ENCODE measurements at places on chromosomes 11 and 22.
A peak's percentile ranks its signal among the peaks of the same experiment; 100 is the strongest.

DNA sequence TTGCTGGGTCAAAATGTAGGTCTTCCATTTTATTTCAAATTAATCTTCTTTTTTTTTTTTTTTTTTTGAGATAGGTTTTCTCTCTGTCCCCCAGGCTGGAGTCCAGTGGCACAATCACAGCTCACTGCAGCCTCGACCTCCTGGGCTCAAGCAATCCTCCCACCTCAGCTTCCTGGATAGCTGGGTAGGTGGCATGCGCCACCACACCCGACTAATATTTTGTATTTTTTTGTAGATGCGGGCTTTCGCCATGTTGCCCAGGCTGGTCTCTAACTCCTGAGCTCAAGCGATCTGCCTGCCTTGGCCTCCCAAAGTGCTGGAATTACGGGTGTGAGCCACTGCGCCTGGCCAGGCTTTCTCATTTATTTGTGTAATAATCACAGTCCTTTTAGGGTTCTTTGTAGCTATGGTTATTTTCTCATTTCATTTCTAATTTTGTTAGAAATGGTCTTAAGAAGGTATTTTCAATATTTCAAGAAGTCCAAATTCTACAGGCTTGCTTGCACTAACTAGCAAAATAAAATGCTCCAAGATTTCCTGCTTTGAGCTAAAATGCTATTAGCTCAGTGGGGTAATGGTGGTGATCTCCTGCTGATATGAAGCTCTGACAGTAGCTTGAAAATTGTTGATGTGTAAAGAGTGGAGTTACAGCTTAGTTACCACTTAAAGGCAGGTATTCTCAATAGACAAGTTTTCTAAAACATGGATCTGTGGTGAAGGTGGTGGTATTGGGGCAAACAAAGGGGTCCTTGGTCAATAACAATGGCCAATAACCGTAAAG is 50.0 kb downstream of the RBX1 start:
- no peak for DNase-seq

- no peak for DNase-seq
Measured at GRCh38 chr11:112128483-112129121, 35.3 kb downstream of the IL18 start.

DNA sequence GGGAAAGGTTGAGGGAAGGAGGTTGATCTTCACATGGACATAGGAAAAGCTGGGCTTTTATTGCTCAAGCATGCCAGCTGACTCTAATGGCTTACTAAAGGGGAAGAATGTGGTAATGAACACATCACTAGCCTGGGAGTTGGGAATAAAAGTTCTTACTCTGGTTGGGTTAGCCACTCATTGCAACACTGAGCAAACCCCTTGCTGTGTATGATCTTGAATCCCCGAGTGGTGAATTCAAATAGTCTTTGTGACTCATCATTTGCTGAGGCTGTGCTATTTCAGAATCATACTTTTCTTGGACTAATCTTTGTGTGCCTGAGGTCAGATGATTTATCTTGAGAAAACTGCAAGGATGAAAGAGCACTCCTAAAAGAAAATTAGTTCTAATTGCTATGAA is 304.1 kb upstream of the ANO5 start:
- no peak for DNase-seq

GRCh38 chr11:9015677-9016076 is 11.9 kb upstream of the NRIP3 start:
- no peak for DNase-seq

GRCh38 chr11:60873533-60873932 is 6.2 kb downstream of the ZP1 start:
- no peak for DNase-seq

DNA sequence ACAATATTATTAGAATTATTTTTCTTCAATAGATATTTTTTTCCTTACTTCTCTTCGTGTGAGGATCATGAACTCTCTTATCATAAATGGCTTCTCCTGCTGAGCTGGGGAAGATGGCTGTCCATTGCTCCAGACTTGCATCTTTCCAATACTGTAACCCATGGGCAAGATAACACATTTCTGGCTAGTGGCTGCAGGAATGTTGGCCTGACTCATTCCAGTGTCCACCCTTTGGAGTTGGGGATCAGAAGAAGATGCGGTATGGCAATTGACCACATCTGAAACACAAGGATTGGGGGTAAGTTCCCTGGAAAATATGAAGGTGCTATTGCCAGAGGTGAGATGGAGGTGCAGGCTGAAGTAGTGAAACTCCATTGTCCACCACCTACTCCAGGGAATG is 92.8 kb downstream of the FAR1 start:
- DNase-seq = no peak

- DNase-seq = no peak
Measured at GRCh38 chr22:47107431-47107830, 345.0 kb downstream of the TBC1D22A start.

GRCh38 chr11:1760351-1761109 is 3.2 kb downstream of the CTSD start:
- DNase-seq = no peak

GRCh38 chr11:119491753-119492510 is 69.0 kb upstream of the THY1 start:
- DNase-seq = no peak

DNA sequence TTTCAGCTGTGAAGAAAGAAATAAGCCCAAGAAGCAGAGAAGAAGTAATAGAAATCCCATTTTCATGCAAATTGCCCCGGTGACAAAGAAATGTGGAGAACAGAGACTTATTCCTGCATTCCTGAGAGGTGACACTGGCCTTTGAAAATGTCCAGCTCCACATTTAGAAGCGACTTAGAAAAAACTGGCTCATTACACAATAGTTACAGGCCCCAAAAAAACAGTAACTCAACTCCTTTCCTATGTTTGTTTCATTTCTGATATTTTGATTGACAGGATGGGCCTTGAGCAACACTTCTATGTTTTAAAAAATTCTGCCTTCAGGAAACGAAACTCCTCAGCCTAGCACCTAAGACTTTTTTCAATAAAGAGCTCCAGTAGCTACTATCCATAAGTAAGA is 726.9 kb upstream of the TENM4 start:
- DNase-seq = no peak

- no peak for DNase-seq
Measured at GRCh38 chr11:122572592-122572991, 82.9 kb upstream of the UBASH3B start.

DNA sequence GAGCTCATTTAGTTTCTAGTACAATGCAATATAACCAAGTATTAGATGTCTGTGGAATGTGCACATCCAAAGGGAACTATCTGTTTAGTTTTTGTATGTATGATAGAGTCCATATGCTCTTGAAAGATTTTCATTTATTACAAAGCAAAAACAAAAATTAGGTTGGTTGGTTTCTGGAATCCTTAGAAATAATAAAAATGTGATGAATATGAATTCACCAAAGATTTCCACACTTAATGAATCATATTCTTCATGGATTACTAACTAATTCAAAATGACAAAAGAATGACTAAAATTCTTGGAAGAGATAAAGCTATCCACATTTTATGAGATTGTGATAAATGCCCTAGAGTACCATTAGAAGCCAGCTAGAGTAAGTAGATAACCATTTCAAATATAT is 261.1 kb downstream of the SBF2 start:
- no peak for DNase-seq

- no peak for DNase-seq
Measured at GRCh38 chr11:67314218-67314617, 10.9 kb downstream of the SSH3 start.

GRCh38 chr22:47219789-47220188 is 457.3 kb downstream of the TBC1D22A start:
- no peak for DNase-seq

- DNase-seq = no peak
Measured at GRCh38 chr11:132254906-132255305, 884.5 kb downstream of the NTM start.

GRCh38 chr11:57530596-57531507 is at the start of gene TIMM10:
TIMM10 (minus strand) TSS chr11:57530754; CDS start chr11:57530189, 565 bp downstream.
- peak; percentile 85 for DNase-seq

DNA sequence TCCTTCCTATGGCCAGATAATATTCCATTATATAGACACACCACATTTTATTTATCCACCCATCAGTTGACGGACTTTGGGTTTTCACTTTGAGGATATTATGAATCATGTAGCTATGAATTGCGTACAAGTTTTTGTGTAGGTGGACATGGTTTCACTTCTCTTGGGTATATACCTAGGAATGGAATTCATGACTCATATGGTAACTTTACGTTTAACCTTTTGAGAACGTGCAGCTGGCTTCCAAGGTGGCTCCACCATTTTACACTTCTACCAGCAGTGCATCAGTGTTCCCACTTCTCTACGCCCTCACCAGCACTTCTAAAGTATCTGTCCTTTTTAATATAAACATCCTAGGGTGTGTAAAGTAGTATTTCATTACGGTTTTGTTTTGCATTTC is 112.0 kb downstream of the PLEKHA7 start:
- no peak for DNase-seq

GRCh38 chr22:25630447-25630846 is 66.0 kb downstream of the GRK3 start:
- no peak for DNase-seq
